ENCODE measurements at places on chromosomes 16 and 17. TPM values are rescaled to one million over a fixed set of nuclear protein-coding genes. Genes with fewer than 3 reads are reported as not detected.

The TMEM219 gene
- 73.1 TPM for total RNA-seq

The DYNC1LI2 gene
- 163 TPM for total RNA-seq

The CENPN gene
- total RNA-seq: 62.9 TPM

The TPSD1 gene
- total RNA-seq: not detected

The SPIRE2 gene
- total RNA-seq: 0.91 TPM

The TNP2 gene
- total RNA-seq: not detected

The TCAP gene
- 0.15 TPM for total RNA-seq

The TMEM238L gene
- total RNA-seq: not detected

The LITAFD gene
- total RNA-seq: not detected

The SOX15 gene
- not detected for total RNA-seq

The CD300LB gene
- not detected for total RNA-seq

The WFIKKN1 gene
- not detected for total RNA-seq

The MT1G gene
- not detected for total RNA-seq

The TBX2 gene
- total RNA-seq: 0.32 TPM

The CCDC78 gene
- total RNA-seq: 0.15 TPM

The SRL gene
- 0.15 TPM for total RNA-seq

The ZNF423 gene
- total RNA-seq: 1.3 TPM

The CDH8 gene
- total RNA-seq: not detected

The CDT1 gene
- total RNA-seq: 17.0 TPM

The BEAN1 gene
- total RNA-seq: 0.15 TPM

The PLXDC1 gene
- not detected for total RNA-seq

The KCNJ2 gene
- total RNA-seq: 21.4 TPM

The TP53 gene
- 70.1 TPM for total RNA-seq

All from epithelial cell of umbilical artery (primary cell).